ENCODE measurements at places on chromosomes 4 and X.

DNA sequence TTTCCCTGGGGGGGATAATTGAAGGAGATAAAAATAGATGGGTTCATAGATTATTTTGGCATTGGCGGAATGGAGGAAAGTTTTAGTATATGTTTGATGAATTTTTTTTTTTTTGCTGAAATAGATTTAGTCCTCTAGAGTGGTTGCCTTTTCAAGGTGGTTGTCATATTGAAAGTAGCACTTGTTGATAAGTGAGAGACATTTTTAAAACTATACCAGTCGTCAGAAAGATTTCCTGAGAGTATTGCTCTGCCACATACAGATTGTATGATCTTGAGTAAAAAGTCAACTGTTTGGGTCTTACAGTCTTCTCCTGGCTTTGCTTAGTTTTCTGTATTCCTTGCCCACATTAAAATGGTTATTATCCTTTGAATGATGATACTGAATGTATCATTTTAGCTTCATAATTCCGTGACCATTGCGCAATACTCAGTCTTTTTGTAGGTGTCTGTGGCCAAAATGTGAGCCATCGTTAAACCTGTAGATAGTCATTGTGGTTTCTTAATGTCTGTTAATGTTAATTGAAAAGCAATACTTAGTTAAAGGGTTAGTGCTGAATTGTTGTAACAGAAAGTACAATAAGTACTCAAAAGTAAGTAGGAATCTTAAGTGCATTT, 7.1 kb downstream of the SMARCAD1 start:
- no peak for DNase-seq

DNA sequence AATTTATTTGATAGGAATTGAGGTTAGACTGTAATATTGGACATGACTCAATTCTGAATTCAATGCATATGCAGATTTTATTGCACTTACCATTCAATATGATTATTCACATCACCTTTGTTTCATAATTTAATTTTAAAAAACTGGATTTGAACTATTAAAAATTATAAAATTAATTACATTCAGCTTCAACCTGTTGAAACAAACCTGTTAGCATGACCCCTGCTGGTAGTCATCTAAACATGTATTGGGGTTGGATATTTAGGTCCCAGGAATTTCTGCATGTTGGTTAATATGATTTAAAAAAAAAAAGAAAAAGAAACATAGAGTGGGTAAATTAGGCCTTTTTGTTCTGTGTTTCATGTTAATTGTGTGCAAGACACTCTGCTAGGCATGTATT, 85.9 kb downstream of the ARSJ start:
- peak; percentile 9 for DNase-seq

- DNase-seq = no peak
These were observed 34.4 kb downstream of the CHST7 start for GRCh38 chrX:46607916-46608315.

DNA sequence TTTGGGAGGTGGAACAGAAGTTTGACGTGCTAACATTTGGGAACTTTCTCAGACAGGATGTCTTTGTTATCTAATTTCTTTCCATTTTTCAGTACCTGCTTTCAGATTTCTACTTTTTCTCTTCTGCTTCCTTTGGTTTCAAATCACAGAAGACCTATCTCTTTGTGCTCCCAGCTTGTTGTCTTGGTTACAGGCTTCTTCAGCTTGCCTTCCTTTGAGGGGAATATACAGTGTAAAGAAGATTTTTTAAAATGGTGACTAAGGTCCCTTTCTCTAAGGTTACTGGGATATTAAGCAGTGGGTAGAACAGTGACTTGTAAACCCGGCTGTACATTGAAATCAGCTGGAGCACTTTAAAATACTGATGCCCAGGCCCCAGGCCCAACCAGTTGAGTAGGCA, 48.0 kb downstream of the TMEM164 start:
- DNase-seq = no peak

DNA sequence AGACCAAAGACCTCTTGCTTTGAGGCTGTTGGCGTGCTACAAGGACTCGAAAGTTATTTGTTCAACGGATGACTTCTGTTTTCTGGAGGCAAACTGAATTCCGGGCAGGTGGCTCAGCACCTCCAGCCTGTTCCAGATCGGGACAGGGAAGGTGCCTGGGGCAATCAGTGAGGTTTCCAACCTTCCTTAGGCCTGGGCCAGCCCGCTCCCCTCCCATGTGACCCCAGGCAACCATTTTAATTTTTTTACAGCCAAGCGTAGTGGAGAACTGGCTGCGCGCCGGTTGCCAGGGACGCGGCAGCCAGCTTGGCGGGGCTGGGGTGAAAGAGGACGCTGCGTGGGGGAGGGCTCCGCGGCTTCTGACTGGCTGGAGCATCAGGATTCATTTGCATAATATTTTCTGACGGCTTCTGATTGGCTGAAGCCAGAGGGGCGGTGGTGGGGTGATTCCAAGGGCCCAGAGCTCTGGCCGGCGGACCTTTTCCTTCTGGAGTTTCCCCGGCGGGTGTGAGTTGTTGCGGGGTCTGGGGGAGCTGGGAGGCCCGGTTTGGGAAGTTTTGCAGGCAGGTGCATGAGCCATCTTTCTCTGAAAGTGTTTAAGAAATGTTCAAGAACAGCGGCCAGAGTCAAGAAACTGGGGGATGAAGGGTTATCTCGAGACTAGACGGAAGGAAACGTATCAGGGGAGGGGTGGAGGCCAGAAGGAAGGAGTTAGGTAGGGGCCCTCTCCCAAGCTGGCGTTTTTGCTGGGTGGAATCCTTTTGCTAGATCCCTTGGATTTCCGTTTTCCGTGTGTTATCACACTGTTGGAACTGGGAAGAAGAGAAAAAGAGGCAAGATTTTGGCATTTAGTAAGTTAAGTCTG, at the start of gene MID1IP1:
Gene MID1IP1, plus strand, starts transcription at position 479 of the 865 bp plus-strand sequence. CDS start 3,488 bp downstream, outside the sequence.
- DNase-seq = peak; percentile 87

GRCh38 chr4:87165892-87166291, 54.5 kb downstream of the KLHL8 start:
- DNase-seq = no peak

- DNase-seq = peak; percentile 19
These were observed 2.7 kb upstream of the MAML3 start for GRCh38 chr4:140156529-140157171.

GRCh38 chrX:80812176-80812575, 2.5 kb upstream of the BRWD3 start:
- DNase-seq = peak; percentile 58

DNA sequence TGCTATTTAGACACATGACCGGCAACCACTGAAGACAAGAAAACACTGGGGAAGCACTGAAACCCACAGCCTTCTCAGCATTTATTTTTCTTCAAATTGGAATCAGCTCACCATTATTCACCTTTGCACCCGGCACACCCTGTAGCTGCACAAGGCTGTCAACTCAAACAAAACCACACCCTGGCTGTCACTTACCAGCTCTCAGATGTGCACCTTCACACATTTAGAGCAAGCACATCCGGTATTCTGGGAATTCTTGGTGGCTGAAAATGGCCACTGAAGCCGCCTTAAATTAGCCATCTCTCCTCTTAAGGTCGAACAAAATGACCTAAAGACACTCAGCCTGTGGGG, 5.9 kb downstream of the ZFYVE28 start:
- no peak for DNase-seq
